ENCODE measurements at places on chromosomes 3 and 15.

GRCh38 chr3:45440562-45440961 is 52.2 kb downstream of the LARS2 start:
- DNase-seq = no peak

DNA sequence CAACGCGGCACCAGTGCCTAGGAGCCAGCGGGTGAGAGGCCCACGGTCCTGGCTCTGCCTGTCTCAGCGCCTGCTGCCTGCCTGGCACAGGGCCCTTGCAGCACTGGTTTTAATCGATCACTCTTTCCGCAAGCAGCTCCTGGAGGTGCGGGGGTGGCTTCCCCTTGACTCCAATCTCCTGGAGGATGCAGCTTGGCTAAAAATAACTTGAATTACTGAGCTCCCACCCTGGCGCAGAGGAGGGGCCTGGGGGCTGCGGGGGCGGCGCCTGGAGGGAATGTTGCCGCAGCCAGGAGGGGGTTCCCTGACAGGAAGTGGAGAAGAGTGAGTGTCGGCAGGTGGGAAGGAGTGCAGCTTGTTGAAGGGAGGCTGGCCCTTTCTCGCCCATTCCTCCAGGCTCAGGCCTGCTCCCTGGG is 9.9 kb upstream of the RPL29 start:
- no peak for DNase-seq

DNA sequence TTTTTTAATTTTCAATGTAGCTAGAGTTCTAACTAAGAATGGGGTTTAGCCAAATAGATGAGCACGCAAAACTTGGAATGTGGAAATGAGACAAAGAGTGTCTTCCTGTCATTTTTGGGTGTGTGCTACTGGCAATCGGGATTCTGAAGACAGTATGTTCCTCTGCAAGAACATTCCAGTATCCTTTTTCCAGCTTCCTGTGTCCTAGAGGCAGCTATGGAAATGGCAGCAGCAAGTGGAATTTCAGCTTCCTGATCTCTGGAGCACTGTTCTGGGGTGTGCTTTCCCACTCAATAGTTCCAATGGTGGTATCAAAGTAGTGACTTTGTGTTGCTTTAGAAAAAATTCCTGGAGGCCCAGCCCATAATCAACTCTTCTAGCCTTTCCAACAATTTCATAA is 642.9 kb upstream of the KCNMB2 start:
- no peak for DNase-seq

DNA sequence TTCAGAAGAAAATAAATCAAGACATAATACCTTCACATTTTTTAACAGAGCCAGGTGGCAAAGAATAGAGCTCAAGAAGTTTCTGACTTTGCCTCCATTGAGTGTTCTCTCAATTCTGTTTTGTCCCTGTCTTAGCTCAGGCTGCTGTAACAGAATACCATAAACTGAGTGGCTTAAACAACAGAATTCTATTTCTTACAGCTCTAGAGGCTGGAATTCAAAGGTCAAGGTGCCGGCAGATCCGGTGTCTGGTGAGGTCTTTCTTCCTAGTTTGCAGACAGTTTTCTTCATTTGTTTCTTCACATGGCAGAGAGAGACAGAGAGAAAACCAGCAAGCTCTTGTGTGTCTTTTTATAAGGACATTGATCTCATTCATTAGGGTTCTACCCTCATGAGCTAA is 25.6 kb downstream of the IQCH start:
- no peak for DNase-seq

DNA sequence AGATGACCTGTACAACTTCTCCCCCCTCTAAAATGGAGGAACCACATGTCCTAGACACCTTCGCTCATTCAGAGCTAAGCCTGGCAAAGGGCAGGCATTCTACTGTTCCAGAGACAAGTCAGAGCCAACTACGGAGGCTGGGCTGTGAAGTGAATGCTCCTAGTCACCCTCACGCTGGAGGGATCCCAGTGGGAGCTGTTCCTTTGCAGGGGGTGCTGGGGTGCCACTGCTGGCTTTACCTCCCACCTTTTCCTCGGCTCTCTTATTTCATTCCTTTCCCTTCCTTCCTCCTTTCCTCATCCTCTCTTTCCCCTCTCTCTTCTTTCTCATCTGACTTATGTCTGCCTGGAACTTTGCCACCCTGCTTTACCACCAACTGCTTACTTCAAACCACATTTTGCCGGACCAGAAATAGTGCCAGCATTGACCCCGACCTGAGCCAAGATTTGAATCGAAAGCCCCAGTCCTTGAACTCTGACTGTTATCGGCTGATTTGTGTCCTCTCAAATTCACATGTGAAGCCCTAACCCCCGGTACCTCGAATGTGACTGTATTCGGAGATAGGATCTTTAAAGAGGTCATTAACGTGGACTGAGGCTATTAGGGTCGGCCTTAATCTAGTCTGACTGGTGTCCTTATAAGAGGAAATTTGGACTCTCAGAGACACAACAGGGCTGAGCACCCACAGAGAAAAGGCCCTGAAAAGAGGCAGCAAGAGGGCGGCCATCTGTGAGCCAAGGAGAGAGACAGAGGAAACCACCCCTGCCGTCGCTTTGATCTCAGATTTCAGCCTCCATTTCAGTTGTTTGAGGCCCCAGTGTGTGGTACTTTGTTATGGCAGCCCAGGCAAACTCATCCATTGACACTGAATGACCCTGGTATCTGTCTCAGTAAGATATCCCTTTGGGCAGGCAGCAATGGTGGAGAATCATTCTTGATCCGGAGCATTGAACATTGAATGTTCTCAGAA is 31.3 kb upstream of the TBC1D21 start:
- no peak for DNase-seq

DNA sequence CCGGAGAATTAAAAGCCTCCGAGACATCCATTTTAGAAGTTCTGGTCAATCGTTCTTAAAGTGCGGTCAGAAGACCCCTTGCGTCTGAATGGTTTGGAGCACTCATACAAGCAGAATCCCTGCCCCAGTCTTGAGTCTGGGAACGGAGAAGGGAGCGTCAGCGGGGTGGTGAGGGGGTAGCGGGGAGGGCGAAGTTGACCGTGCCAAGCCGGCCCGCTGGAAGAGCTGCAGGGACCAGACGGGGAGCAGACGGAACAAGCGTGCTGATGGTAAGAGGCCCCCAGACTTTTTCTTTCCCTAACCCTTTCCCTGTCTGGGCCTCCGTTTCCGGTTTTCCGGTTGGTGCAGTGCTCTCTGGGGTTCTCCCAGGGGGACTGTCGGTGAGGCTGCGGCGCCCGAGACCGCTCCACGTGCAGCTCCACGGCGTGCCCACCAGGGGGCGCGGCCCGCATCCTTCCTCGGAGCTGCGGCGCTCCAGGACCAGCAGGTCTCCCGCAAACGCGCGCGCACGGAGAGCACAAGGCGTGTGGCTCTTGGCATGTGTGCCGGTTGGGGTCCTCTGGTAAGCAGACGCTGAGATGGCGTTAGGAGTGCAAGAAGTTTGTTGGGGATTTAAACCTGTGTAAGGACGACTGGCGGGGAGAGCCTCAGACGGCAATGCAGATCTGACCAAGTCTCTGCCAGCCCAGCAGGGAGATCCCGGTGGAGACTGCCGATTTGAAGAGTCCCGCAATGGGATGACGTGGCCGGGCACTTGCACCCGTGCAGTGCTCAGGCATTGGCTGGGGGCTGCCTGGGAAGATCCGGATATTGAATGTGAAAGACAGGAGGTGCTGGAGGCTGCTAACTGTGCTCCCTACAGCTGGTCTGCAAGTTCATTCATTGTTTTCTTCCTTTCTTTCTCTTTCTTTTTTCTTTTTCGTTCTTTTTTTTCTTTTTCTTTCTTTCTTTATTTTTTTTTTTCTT is 19.2 kb upstream of the CORO2B start:
- DNase-seq = peak; percentile 82
